LoVo (cell line): ENCODE measurements at places on chromosomes 6 and 20.

GRCh38 chr6:118511930-118512715, 36.0 kb upstream of the PLN start:
- no peak for DNase-seq

DNA sequence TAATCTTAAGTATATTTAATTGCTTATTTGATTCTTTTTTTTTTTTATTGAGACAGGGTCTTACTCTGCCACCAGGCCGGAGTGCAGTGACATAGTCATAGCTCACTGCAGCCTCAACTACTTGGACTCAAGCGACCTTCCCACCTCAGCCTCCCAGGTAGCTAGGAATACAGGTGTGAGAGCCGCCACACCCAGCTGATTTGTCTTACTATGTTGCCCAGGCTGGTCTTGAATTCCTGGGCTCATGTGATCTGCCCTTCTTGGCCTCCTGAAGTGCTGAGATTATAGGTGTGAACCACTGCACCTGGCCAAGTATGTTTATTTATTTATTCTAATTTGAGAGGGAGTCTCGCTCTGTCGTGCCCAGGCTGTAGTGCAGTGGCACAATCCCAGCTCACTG, 38.2 kb downstream of the PTPN1 start:
- no peak for DNase-seq

- DNase-seq = no peak
Measured at GRCh38 chr6:99606656-99607415, at the start of gene PRDM13. Gene PRDM13, plus strand, starts transcription at chr6:99606833. Its CDS starts 202 bp downstream, at chr6:99607035.

DNA sequence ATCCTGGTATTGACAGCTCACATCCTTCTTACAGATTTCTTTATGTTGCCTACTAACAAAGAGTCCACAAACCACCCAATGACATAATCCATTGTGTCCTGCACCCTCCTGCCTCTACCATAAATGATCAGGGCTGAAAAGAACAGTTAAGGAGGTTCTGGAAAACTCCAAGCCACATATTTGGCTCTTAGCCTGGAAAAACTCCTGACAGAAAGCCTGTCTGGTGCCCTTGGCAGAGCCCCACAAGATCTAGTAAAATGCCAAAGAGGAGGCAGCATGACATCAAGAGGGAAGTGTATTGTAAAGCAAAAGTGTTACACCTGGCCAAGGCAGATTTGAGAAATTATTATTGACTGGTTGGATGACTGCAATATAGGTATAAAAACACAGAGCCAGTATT, 126.4 kb upstream of the VGLL2 start:
- no peak for DNase-seq

DNA sequence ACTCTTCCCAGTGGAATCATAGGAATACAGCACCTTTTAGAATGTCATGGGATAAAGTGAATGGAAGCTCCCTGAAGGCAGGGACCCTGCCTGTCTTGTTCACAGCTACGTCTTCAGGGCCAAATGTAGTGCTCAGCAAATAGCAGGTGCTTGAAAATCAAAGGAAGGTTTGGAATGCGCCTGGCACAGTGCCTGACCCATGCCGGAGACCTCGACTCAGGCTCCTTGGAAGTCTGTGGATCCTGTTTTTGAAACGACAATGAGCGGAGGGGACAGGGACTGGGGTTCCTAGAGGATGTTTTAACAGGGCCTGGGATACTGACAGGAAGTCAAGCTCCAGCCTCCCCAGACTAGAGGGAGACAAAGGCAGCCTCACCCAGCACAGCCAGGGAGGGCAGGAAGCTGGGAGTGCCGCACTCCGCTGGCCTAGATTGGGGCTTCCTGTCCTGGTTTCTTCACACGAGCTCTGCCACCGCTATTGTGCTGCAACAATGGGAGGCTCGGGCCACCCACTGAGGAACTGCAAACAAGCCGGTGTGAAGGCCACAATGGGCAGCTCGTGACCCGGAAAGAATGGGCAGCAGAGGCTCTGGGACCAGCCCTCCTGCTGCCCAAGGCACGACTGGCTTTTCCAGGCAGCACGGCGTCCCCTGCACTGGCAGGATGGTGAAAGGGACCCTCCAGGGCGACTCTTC, 76.7 kb downstream of the PREX1 start:
- DNase-seq = no peak

GRCh38 chr6:80363501-80364122, 257.1 kb downstream of the BCKDHB start:
- no peak for DNase-seq

- no peak for DNase-seq
Measured at GRCh38 chr20:13006825-13007224, 1.9 kb upstream of the SPTLC3 start.

- no peak for DNase-seq
Measured at GRCh38 chr6:54419885-54420284, 111.6 kb downstream of the TINAG start.

GRCh38 chr6:81940451-81940985, 188.0 kb upstream of the TENT5A start:
- DNase-seq = no peak

GRCh38 chr20:208942-209566, 18.0 kb upstream of the DEFB129 start:
- peak; percentile 11 for DNase-seq

- no peak for DNase-seq
Measured at GRCh38 chr6:37115236-37115895, 54.6 kb upstream of the PIM1 start.
